ENCODE measurements at places on chromosomes 5 and 9. TPM values are rescaled to one million over a fixed set of nuclear protein-coding genes. Genes with fewer than 3 reads are reported as not detected.

LHX3 gene
- total RNA-seq, result not detected

ASPN gene
- total RNA-seq, result not detected

TMEM141 gene
- 49.3 TPM for total RNA-seq

RNF183 gene
- total RNA-seq, result not detected

SPATA9 gene
- not detected for total RNA-seq

TRIM36 gene
- total RNA-seq, result 0.19 TPM

- peaks cover 34% of the 10 kb centered on the region for H3K4me1 ChIP-seq
- H3K36me3 ChIP-seq, result peaks cover 12% of the 10 kb centered on the region
- H3K4me3 ChIP-seq, result no peak overlapping the region
- H3K27ac ChIP-seq, result no peak overlapping the region
- no peaks in the 10 kb centered on the region for H3K27me3 ChIP-seq
These were observed 9.3 kb upstream of the DOLPP1 start for GRCh38 chr9:129071526-129072126.

DNA sequence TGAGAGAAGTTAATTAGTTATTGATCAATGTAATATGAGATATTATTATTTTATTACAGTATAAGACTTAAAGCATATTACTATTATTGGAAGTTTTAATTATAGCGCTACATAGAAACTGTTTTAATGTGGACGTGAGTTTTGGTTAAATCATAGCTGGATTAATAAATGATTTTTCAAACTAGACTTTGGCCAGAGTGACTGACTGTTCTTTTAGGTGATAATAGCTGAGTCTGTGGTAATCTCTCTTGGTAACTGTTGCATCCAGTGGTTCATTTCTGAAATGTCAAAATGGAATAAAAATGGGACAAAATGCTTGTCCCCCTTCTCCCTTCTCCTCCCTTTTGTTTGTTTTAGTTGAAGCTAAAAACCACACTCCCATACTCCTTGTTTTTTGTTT, 28.1 kb downstream of the ANKHD1 start:
- no peak for DNase-seq
- H3K4me3 ChIP-seq, result no peak overlapping the region
- no peak overlapping the region for H3K27ac ChIP-seq
- no peaks in the 10 kb centered on the region for H3K27me3 ChIP-seq
- H3K4me1 ChIP-seq, result peaks cover 32% of the 10 kb centered on the region

- no peak for DNase-seq
- no peaks in the 10 kb centered on the region for H3K36me3 ChIP-seq
These were observed 112.8 kb upstream of the NR3C1 start for GRCh38 chr5:143516249-143516648.

DNA sequence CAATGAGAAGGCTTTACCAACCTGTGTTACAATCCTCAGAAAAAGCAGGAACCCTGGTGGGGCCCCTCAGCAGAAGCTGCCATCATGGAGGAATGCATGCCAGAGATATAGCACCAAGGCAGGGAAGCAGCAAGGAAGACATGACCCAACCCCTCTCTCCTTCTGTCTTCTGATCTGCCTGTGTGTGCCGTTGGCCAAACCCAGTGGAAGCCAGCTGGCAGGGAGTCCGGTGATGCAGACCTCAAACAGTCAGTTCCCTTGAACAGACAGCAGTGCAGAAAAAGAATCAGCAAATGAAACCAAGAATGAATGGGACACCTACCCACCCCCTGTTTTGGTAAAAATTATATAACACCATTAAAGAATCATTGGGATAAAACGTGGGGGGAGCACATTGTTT, 234.2 kb downstream of the ZNF608 start:
- DNase-seq, result no peak
- H3K4me1 ChIP-seq, result no peaks in the 10 kb centered on the region
- H3K27me3 ChIP-seq, result peaks cover 5% of the 10 kb centered on the region
- H3K36me3 ChIP-seq, result no peaks in the 10 kb centered on the region
- no peak overlapping the region for H3K4me3 ChIP-seq
- no peak overlapping the region for H3K27ac ChIP-seq

DNA sequence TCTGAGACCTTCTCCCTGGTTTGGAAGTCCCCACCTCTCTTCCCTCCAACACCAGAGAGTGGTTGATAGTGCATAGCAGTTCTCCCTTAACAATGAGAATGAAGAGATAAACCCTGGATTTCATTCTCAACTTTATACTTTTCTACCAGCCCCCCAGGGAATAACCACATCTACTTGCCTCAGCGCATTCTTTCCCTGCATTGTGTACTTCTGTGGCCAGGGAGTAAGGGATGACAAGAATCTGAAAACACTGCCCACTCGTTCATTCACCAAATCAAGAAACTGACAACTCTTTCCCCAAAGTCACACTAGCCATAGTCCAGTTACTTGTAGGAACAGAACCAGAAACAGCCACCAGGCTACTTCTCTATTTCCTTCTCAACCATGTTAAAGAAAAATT, 46.0 kb upstream of the SPIN1 start:
- H3K27me3 ChIP-seq, result no peaks in the 10 kb centered on the region
- H3K4me3 ChIP-seq, result no peak overlapping the region
- H3K27ac ChIP-seq, result no peak overlapping the region
- H3K4me1 ChIP-seq, result no peaks in the 10 kb centered on the region

DNA sequence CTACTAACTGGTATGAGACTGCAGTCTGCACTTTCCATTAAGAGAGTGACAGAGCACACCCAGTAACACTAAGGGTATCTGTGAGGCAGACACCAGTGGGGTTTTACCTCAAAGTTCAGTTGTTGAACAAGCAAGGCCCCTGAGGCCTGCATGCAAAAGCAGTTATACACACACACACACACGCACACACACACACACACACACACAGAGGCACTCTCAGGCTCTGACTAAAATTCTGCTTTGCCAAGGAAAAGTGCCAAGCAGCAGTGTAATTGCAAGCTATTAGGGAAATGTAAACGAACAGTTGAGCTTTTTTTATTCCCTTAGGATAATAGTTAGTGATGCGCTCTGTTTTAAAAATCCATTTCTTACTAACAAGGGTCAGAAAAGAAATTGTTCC, 377.1 kb downstream of the SPOCK1 start:
- no peak overlapping the region for H3K27ac ChIP-seq
- DNase-seq, result no peak
- H3K27me3 ChIP-seq, result peaks cover 1% of the 10 kb centered on the region

GRCh38 chr5:167307042-167307441, 984.4 kb upstream of the WWC1 start:
- H3K4me3 ChIP-seq, result no peak overlapping the region
- H3K36me3 ChIP-seq, result no peaks in the 10 kb centered on the region
- H3K27ac ChIP-seq, result no peak overlapping the region
- no peaks in the 10 kb centered on the region for H3K27me3 ChIP-seq

- H3K36me3 ChIP-seq, result no peaks in the 10 kb centered on the region
- no peak for DNase-seq
- no peak overlapping the region for H3K4me3 ChIP-seq
- no peak overlapping the region for H3K27ac ChIP-seq
- no peaks in the 10 kb centered on the region for H3K4me1 ChIP-seq
These were observed 71.4 kb upstream of the COL5A1 start for GRCh38 chr9:134570151-134570621.

DNA sequence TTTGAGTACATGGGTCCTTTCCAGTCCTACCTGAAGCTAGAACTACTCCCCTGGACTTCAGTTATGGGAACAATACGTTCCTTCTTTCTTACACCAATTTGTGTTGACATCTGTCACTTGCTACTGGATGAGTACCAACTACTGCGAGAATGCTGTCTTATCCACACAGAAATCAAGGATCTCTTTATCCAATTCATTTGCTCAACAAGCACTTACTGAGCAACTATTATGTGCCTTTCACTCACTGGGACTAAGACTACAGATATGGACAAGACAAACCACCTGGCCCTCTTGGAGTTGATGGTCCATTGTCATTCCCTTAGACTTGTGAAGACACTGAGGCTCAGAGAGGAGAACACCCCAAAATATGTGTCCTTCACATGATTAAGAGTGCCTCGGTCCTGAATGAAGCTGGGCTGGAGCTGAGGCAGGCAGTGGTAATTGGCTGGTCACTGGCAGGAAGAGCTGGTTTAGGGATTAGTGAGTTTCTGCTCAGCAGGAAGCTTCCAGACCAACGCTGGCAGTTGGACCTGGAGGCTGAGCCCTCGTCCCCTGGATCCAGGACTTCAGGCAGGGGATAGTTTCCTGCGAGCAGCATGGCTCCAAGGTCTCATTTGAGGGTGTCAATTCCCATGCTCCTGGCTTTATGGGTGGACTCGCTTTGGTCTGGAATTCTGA, 8.4 kb upstream of the ARSI start:
- no peak for DNase-seq
- H3K4me3 ChIP-seq, result no peak overlapping the region
- no peak overlapping the region for H3K27ac ChIP-seq
- H3K36me3 ChIP-seq, result no peaks in the 10 kb centered on the region
- H3K27me3 ChIP-seq, result no peaks in the 10 kb centered on the region

GRCh38 chr5:84568171-84568570, 183.5 kb upstream of the EDIL3 start:
- DNase-seq, result no peak
- no peak overlapping the region for H3K4me3 ChIP-seq
- H3K36me3 ChIP-seq, result no peaks in the 10 kb centered on the region
- H3K4me1 ChIP-seq, result no peaks in the 10 kb centered on the region
- no peaks in the 10 kb centered on the region for H3K27me3 ChIP-seq

- no peaks in the 10 kb centered on the region for H3K4me1 ChIP-seq
- no peak for DNase-seq
- no peak overlapping the region for H3K27ac ChIP-seq
- H3K4me3 ChIP-seq, result no peak overlapping the region
- H3K36me3 ChIP-seq, result peaks cover 49% of the 10 kb centered on the region
These were observed 35.8 kb downstream of the OTULINL start for GRCh38 chr5:14617441-14617840.

DNA sequence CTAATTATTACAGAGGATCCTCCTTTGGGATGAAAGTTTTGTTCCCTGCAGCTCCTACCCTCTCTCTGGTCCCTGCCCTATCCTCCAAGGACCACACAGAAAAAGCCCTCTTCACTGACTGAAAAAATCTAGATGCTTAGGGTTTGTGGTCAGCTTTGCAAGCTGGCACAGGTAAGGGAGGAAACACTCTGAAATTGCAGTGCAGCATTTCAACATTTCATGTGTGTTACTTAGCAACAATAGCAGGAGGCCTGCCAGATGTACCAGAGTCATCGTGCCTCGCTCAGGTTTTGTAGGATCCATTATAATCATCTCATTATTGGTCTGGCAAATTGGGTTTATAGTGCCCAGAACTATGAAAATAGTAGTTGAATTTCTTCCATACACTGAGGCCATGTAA, 109.5 kb downstream of the PALM2AKAP2 start:
- H3K4me1 ChIP-seq, result peaks cover 13% of the 10 kb centered on the region
- DNase-seq, result no peak
- H3K4me3 ChIP-seq, result no peak overlapping the region
- H3K27ac ChIP-seq, result no peak overlapping the region
- H3K27me3 ChIP-seq, result no peaks in the 10 kb centered on the region

All from activated naive CD8-positive, alpha-beta T cell treated with anti-CD3 and anti-CD28 coated beads for 36 hours (primary cell).